ENCODE measurements at places on chromosomes 5 and 9.

- H3K27ac ChIP-seq: no peak overlapping the region
- no peak overlapping the region for H3K4me3 ChIP-seq
- H3K4me1 ChIP-seq: no peaks in the 10 kb centered on the region
- DNase-seq: no peak
- H3K27me3 ChIP-seq: no peaks in the 10 kb centered on the region
These were observed 25.6 kb downstream of the CEP78 start for GRCh38 chr9:78261403-78262001.

DNA sequence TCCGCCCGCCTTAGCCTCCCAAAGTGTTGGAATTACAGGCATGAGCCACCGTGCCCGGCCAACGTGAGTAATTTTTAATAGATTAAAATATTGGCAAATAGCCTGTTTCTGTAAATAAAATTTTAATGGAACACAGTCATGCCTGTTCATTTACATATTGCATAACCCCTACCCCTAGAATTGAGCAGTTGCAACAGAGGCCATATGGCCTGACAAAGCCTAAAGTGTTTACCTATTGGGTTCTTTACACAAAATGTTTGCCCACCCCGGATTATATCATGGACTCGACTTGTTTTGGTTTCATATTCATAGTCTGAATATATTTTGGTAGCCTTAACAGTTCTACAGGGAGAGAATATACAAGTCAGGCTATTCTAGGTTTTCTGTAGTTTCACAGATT is 5.3 kb downstream of the NSA2 start:
- no peak overlapping the region for H3K4me3 ChIP-seq
- H3K4me1 ChIP-seq: peaks cover 3% of the 10 kb centered on the region
- DNase-seq: no peak
- H3K27ac ChIP-seq: no peak overlapping the region
- peaks cover 2% of the 10 kb centered on the region for H3K36me3 ChIP-seq

DNA sequence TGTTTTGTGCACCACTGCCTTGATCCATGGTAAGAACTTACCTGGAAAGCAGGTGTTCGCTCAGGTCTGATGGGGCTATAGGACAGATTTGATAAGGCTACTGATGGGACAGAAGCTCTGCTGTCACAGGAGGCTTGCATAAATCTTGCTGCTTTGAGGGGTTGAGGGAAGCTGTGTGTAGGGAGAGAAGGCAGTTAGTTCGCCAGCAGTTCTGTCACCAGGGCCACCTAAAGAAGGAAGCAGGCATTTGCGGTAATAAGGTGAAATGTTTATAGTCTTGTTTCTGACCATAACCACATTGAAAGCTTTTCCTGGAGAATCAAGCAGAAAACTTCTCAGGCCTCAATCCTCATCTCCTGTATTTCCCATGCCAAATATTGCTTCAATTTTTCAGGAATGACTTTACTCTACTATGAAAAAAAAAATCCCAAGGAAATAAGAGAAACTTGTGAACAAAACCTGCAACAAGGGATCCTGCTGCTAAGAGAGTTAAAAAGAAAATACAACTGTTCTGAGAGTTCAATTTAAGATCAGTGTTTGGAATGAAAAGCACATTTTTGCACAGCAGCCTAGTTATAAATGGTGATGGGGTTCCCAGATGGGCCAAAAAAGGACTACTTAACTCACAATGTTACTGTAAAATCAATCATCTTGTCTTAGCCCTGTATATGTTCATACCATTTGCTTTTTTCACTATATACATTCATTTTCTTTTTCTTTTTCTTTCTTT is 122.0 kb upstream of the RANBP3L start:
- H3K27me3 ChIP-seq: no peaks in the 10 kb centered on the region
- H3K4me1 ChIP-seq: no peaks in the 10 kb centered on the region
- H3K27ac ChIP-seq: no peak overlapping the region
- no peaks in the 10 kb centered on the region for H3K36me3 ChIP-seq
- DNase-seq: no peak
- no peak overlapping the region for H3K4me3 ChIP-seq

GRCh38 chr5:69498384-69498783 is 5.8 kb downstream of the OCLN start:
- no peaks in the 10 kb centered on the region for H3K27me3 ChIP-seq
- H3K27ac ChIP-seq: no peak overlapping the region
- H3K4me1 ChIP-seq: peaks cover 2% of the 10 kb centered on the region
- H3K36me3 ChIP-seq: no peaks in the 10 kb centered on the region
- no peak for DNase-seq

GRCh38 chr9:34651321-34651720 is 664 bp upstream of the IL11RA start:
- DNase-seq: no peak
- H3K27ac ChIP-seq: peak overlapping the region; percentile 78
- H3K4me1 ChIP-seq: peaks cover 11% of the 10 kb centered on the region
- no peaks in the 10 kb centered on the region for H3K27me3 ChIP-seq
- H3K36me3 ChIP-seq: peaks cover 25% of the 10 kb centered on the region

- no peaks in the 10 kb centered on the region for H3K4me1 ChIP-seq
- H3K4me3 ChIP-seq: no peak overlapping the region
- no peaks in the 10 kb centered on the region for H3K36me3 ChIP-seq
- DNase-seq: no peak
These were observed 208.6 kb downstream of the MPDZ start for GRCh38 chr9:13070612-13071595.

GRCh38 chr9:105861972-105862371 is 167.6 kb downstream of the TMEM38B start:
- no peak overlapping the region for H3K27ac ChIP-seq
- no peak for DNase-seq
- H3K4me1 ChIP-seq: no peaks in the 10 kb centered on the region
- no peaks in the 10 kb centered on the region for H3K36me3 ChIP-seq

DNA sequence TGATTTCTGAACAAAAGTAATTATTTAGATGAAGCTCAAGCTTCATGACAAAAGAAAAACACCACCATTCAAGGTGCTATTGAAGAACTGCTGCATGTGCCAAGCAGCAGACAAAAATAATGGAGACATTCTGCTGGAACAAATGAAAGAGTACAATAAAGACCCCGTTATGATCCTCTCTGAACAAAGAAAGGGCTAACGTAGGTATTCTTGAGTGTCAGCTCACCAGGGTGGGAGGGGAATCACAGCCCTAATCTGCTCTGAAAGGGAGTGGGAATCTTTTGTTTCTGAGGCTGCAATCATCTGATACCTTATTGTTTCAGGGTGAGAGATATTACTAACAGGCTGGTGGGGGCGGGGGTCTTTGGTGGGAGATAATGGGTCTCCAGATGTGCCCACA is 15.4 kb downstream of the CEMIP2 start:
- no peak for DNase-seq
- peaks cover 22% of the 10 kb centered on the region for H3K36me3 ChIP-seq
- H3K27me3 ChIP-seq: no peaks in the 10 kb centered on the region
- H3K4me3 ChIP-seq: no peak overlapping the region
- no peak overlapping the region for H3K27ac ChIP-seq

GRCh38 chr9:14343261-14344031 is 29.5 kb upstream of the NFIB start:
- no peaks in the 10 kb centered on the region for H3K36me3 ChIP-seq
- no peak overlapping the region for H3K4me3 ChIP-seq
- H3K27ac ChIP-seq: no peak overlapping the region
- no peak for DNase-seq

DNA sequence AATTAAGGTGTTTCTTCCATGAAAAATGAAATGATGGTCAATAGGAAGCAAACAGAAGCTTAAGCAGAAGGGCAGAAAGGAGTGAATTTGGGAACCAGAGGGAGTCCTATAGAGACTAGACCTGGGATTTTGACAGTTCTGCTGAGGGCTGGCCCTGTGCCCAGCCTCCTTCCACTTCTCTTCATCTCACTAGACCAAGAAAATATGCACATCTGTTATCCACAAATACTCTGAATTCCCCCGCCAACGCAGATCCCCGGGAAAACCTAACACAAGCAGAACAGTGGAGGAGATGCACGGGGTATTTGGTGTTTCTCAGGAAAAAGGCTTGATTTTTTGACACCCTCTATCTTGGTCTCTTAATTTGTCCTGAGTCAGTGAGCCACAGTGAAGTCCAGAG is 22.7 kb downstream of the GRIA1 start:
- H3K36me3 ChIP-seq: no peaks in the 10 kb centered on the region
- H3K4me3 ChIP-seq: no peak overlapping the region
- no peaks in the 10 kb centered on the region for H3K27me3 ChIP-seq
- H3K27ac ChIP-seq: no peak overlapping the region

DNA sequence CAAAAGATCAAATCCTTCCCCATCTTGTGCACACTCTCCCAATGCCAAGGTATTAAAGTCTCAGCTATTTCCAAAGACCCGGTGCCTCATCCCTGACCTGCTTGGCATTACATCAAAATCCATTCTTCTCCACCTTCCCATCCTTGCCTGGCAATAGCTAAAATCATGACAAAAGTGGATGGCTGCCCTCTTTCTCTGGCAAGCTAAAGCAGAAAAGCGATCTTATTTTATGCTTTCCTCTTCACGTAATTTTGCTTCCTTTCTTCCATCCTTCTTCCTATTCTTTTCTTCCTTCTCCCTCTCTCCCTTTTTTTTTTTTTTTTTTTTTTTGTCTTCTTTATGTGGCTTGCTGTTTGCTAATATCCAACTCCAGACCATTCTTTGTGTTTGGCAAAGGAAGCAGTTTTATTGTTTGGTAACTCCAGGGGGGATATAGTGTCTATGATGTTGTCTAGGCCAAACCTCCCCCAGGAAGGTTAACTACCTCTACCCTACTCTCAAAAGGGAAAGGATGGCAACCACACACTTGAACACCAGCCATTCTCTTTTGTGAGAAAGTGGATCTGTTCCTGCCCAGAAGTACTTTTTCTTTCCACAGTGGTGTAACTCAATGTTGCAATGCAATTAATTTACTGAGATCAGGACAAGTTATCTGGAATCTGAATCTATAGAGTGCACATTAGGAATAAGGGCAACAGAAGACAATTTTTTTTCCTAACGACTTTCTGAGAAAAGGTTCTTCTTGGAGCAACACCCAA is 120.9 kb upstream of the TMEM161B start:
- H3K4me1 ChIP-seq: no peaks in the 10 kb centered on the region
- no peaks in the 10 kb centered on the region for H3K27me3 ChIP-seq
- no peaks in the 10 kb centered on the region for H3K36me3 ChIP-seq
- H3K4me3 ChIP-seq: no peak overlapping the region

GRCh38 chr5:126443374-126443851 is 20.2 kb downstream of the GRAMD2B start:
- no peaks in the 10 kb centered on the region for H3K27me3 ChIP-seq
- peaks cover 11% of the 10 kb centered on the region for H3K36me3 ChIP-seq
- H3K4me3 ChIP-seq: no peak overlapping the region
- no peak for DNase-seq
- H3K27ac ChIP-seq: no peak overlapping the region
- H3K4me1 ChIP-seq: no peaks in the 10 kb centered on the region

- no peak overlapping the region for H3K27ac ChIP-seq
- no peaks in the 10 kb centered on the region for H3K27me3 ChIP-seq
- H3K4me1 ChIP-seq: no peaks in the 10 kb centered on the region
- no peak overlapping the region for H3K4me3 ChIP-seq
- no peak for DNase-seq
- no peaks in the 10 kb centered on the region for H3K36me3 ChIP-seq
These were observed 14.8 kb downstream of the COL27A1 start for GRCh38 chr9:114169952-114170770.

- no peak overlapping the region for H3K4me3 ChIP-seq
- H3K27me3 ChIP-seq: no peaks in the 10 kb centered on the region
- no peak for DNase-seq
- no peaks in the 10 kb centered on the region for H3K4me1 ChIP-seq
- no peak overlapping the region for H3K27ac ChIP-seq
These were observed 414.0 kb downstream of the TLE4 start for GRCh38 chr9:79985772-79986171.

DNA sequence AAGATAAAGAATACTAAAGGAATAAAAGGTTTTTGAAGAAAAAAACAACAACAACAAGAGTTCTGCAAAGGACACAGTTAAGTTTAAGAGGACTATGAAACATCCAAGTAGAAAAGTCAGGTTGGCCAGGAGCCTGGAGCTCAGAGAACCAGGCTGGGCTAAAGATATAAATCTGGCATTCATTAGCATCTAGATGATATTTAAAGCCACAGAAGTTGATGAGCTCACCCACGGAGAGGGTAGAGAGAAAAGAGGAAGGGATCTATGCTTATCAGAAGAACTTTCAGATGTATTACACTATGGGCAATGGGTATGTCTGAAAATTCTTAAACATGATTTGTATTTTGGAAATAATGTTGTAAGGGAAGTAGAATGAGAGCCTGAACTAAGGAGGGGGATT is 9.9 kb downstream of the MIER3 start:
- no peaks in the 10 kb centered on the region for H3K4me1 ChIP-seq
- H3K36me3 ChIP-seq: peaks cover 91% of the 10 kb centered on the region
- H3K4me3 ChIP-seq: no peak overlapping the region
- DNase-seq: no peak
- H3K27me3 ChIP-seq: no peaks in the 10 kb centered on the region
- no peak overlapping the region for H3K27ac ChIP-seq

DNA sequence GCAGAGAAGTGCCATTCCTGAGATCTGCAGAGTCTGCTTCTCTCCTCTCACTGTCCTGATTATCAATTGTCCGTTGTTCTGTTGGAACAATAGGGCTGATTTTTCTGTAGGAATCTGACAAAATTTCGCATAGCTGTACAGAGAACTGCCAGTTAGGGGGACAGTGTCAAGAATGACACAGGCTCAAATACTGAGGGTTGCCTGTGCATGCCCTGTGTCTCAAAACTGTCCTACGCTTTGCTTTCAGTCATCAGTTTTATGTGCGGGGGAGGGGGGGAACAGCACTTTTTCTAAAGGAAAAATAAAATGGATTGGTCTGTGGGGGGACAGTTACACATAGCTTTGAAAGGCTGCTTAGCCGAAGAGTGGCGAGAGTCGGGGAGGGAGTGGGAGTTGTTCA is 248.6 kb downstream of the PDZD2 start:
- no peaks in the 10 kb centered on the region for H3K4me1 ChIP-seq
- H3K27me3 ChIP-seq: no peaks in the 10 kb centered on the region
- no peaks in the 10 kb centered on the region for H3K36me3 ChIP-seq
- no peak overlapping the region for H3K27ac ChIP-seq
- DNase-seq: no peak

DNA sequence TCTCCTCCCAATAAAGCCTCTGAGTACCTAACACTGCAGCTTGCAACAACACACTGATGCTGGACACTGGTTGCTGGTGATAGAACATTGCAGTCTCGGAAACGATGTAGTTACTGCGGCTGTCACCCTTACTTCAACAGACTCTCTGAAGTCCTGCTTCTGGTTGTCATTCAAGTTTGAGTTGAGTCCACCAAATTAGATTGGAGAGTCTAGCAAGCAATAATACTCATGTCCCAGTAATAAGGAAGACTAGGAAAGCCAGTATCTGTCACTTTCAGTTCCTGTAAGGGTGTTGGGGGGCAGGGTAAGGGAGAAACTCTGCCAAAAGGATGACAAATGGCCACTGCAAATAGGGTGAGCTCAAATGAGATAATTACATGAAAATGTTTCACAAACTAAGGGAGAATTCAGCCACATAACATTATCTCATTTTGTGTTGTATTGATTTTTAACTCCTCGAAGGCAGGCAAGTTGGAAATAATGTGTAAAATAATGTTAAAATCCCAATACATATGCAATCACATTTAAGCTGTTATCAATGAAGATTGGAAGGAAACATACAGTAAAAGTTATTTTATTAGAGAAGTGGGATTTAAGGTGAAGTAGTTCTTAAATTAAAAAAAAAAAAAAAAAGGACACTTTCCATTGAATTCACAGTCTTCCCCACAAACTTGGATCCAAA is 849 bp upstream of the IFT74 start:
- DNase-seq: no peak
- peak overlapping the region; percentile 65 for H3K4me3 ChIP-seq
- H3K4me1 ChIP-seq: no peaks in the 10 kb centered on the region

GRCh38 chr9:131126059-131126426 is 657 bp downstream of the NUP214 start:
- no peaks in the 10 kb centered on the region for H3K36me3 ChIP-seq
- no peak for DNase-seq
- no peaks in the 10 kb centered on the region for H3K4me1 ChIP-seq
- H3K4me3 ChIP-seq: peak overlapping the region; percentile 75
